ENCODE measurements at places on chromosomes 2 and 18.
A peak's percentile ranks its signal among the peaks of the same experiment; 100 is the strongest.

DNA sequence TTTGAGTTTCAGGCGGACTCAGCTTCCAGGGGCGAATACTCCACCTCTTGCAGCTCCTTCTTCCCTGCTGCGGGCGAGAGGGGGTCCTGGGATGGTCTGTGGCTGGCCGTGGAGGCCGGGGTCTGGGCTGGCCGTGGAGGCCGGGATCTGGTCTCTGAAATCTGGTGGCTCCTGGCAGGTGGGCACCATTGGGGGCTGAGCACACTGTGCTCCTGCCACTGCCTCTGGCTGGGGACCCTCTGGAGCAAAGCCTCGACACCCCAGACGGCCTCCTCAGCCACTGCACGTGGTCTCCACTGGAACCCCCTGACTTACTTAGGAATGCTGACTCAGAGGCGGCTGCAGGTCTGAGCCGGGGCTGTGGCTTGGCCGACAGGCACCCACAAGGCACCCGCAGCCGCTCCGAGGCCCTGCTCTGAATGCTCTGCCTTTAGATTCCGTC lies 100.1 kb upstream of the ALKAL2 start:
- no peak overlapping the region for H3K27ac ChIP-seq
- no peak for DNase-seq
- H3K4me1 ChIP-seq, result peaks cover 3% of the 10 kb centered on the region
- H3K27me3 ChIP-seq, result no peaks in the 10 kb centered on the region

GRCh38 chr18:62328586-62329525 lies 3.7 kb downstream of the TNFRSF11A start:
- no peaks in the 10 kb centered on the region for H3K36me3 ChIP-seq
- peaks cover 10% of the 10 kb centered on the region for H3K27me3 ChIP-seq
- DNase-seq, result no peak
- peaks cover 9% of the 10 kb centered on the region for H3K4me1 ChIP-seq
- no peak overlapping the region for H3K4me3 ChIP-seq

GRCh38 chr2:170310876-170311502 lies 133.0 kb downstream of the MYO3B start:
- H3K4me1 ChIP-seq, result no peaks in the 10 kb centered on the region
- H3K27ac ChIP-seq, result no peak overlapping the region
- no peaks in the 10 kb centered on the region for H3K36me3 ChIP-seq
- no peaks in the 10 kb centered on the region for H3K27me3 ChIP-seq
- DNase-seq, result no peak

DNA sequence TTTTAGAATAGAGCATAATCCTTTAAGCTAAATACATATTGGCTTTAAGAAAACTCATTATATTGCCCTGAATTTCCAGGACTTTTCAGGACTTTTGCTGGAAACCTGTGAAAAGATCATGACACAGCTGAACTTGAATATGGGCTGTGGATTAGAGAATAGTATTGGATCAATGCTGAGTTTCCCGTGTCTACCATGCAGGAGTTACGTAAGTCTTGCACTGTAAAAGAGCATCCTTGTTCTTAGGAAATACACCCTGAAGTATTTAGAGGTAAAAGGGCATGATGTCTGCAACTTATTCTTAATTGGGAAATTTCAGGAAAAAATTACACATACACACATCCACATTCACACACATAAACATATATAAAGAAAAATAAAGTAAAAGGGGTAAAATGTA lies 82.1 kb downstream of the ZFP36L2 start:
- no peaks in the 10 kb centered on the region for H3K27me3 ChIP-seq
- no peak overlapping the region for H3K27ac ChIP-seq
- H3K4me1 ChIP-seq, result no peaks in the 10 kb centered on the region
- H3K4me3 ChIP-seq, result no peak overlapping the region
- H3K36me3 ChIP-seq, result no peaks in the 10 kb centered on the region

GRCh38 chr2:45510701-45511420 lies 100.2 kb downstream of the SRBD1 start:
- H3K27ac ChIP-seq, result no peak overlapping the region
- no peak overlapping the region for H3K4me3 ChIP-seq
- no peak for DNase-seq
- H3K36me3 ChIP-seq, result no peaks in the 10 kb centered on the region
- no peaks in the 10 kb centered on the region for H3K27me3 ChIP-seq

DNA sequence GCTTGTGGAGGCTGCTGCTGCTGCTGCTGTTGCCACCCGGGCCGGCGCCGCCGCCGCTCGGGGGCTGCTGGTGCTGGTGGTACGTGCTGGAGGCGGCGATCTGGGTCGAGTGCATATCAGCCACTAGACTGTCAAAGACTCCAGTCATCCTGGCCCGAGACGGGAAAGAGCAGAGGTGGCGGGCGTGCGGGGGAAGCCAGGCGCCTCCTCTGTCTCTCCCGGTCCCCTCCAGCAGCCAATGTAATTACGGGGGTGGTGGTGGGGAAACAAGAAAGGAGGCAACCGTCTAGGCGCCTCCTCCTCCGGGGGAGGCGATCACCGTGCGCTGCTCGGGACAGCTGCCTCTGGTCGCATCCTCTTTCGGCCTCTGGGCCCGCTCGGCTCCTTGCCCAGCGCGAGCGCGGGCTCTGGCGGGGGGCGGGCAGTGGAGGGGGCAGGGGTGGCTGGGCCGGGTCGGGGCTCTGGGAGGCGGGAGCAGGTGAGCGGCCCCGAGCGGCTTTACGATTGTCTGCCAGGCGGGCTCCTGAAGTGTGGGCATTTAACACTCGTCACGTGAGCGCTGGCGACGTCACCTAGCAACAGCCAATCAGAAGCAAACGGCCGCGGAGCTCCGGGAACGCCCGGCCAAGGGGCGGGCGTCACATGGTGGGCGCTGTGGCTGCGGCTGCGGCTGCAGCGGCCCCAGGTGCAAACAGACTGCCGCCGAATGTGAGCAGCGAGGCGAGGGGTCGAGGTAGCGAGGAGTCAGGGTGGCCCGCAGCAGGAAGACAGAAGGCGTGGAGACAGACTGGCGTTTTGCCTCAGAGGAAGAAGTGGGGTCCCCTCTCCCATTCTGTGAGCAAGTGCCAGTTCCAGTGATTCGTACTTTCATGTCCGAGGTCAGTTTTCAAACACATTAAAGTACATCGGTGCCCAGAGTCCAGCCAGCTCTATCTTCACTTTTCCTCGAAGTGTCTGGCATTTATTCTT lies at the start of gene DLX2:
Gene DLX2, minus strand, starts transcription at position 510 of the 969 bp plus-strand sequence. Its CDS starts 362 bp downstream, at position 148.
- peaks cover 69% of the 10 kb centered on the region for H3K27me3 ChIP-seq
- H3K36me3 ChIP-seq, result no peaks in the 10 kb centered on the region
- no peak within 1 kb of the TSS for H3K27ac ChIP-seq
- peak within 1 kb of the TSS; percentile 72 for H3K4me3 ChIP-seq
- peaks cover 32% of the 10 kb centered on the region for H3K4me1 ChIP-seq

GRCh38 chr18:55337138-55337537 lies 250.9 kb downstream of the TCF4 start:
- H3K27ac ChIP-seq, result peak overlapping the region; percentile 71
- H3K4me3 ChIP-seq, result no peak overlapping the region
- H3K4me1 ChIP-seq, result peaks cover 2% of the 10 kb centered on the region
- no peak for DNase-seq
- H3K27me3 ChIP-seq, result no peaks in the 10 kb centered on the region
- no peaks in the 10 kb centered on the region for H3K36me3 ChIP-seq

GRCh38 chr18:2910261-2910660 lies 63.5 kb downstream of the EMILIN2 start:
- no peaks in the 10 kb centered on the region for H3K4me1 ChIP-seq
- DNase-seq, result no peak
- H3K27me3 ChIP-seq, result no peaks in the 10 kb centered on the region
- H3K36me3 ChIP-seq, result peaks cover 14% of the 10 kb centered on the region
- H3K4me3 ChIP-seq, result no peak overlapping the region

All from thoracic aorta (tissue), 2 donors.